ENCODE measurements at places on chromosomes 7 and 10.
A peak's percentile ranks its signal among the peaks of the same experiment; 100 is the strongest.

GRCh38 chr10:62671104-62671503 lies 133.4 kb upstream of the ADO start:
- DNase-seq = no peak

DNA sequence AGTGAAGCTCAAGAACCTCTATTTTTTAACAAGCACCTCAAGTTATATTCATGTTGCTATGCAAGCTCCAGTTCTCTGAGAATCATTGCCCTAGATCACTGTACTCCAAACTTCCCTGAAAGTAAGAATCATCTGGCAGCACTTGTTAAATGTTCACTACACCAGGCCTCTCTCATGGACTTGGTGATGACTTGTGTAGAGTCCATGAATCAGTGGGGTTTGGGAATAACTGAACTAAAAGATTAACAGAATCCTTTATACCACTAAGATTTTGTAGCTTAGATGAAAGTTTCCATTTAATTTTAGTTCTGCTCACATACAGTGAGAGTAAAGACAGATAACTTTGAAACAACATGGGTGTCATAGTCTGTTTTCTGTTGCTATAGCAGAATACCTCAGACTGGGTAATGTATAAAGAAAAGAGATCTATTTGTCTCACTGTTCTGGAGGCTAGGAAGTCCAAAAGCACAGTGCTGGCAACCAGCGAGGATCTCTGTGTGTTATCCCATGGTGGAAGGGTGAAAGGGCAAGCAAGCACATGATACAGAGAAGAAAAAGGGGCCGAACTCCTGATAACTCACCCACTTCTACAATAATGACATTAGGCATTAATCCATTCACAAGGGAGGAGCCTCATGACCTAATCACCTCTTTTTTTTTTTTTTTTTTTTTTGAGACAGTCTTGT lies 27.9 kb upstream of the AOAH start:
- DNase-seq = no peak

DNA sequence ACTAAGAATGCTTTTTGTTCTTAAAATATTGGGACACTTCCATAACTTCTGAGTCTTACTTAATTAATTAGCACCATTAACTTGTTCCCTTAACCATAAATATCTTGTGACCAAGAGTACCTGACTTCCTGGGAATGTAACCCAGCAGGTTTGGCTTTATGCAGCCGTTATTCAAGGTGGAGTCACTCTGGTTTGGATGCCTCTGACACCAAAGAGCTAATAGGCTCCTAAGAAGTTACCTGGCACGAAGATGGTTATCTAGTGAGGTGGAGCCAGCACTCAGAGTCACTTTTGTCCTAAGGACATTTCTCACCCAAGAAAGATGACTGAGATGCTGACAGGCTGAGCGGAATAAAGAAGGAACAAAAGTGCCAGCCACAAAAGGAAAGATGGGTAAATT lies 172.3 kb downstream of the C1GALT1 start:
- no peak for DNase-seq

- DNase-seq = no peak
Measured at GRCh38 chr10:66926841-66927240, 1.0 kb downstream of the LRRTM3 start.

- no peak for DNase-seq
Measured at GRCh38 chr7:45573204-45573603, 964 bp upstream of the ADCY1 start.

- peak; percentile 2 for DNase-seq
Measured at GRCh38 chr10:80272793-80273522, 16.5 kb downstream of the MAT1A start.

DNA sequence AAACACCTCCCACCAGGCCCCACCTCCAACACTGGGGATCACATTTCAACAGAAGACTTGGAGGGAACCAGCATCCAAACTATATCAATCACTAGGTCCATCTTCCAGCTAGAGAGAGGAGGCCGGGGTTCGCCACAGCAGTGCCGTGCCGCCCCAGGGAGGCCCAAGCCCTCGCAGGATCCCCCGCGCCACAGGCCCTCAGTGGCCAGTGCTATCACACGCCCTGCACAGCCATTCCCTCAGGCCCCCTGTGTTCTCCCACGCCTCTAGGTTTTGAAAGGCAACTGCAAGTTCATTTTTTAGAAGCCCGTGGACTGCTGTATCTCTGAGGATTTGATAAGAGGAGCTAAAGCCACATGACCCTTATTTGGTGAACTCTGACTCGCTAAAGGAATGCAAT lies 136.4 kb downstream of the OAT start:
- DNase-seq = no peak

DNA sequence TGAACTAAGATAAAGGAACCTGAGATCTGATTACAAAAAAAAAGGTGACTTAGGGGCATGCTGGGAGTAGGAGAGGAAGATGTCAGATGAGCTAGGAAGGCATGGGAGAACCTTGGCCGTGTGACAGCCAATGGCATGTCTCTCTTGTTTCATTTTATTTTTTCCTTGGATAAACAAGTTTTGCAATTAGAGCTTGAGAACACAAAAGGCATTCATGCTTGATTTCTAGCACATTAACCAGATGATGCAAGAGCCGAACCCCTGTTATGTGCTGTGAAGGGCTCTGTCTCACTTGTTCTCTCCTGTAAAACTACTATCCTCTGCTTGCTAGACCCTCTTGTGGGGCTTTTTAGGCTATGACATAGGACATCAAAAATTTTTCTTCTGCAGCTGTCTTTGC lies 134.3 kb upstream of the ASAH2 start:
- DNase-seq = no peak

DNA sequence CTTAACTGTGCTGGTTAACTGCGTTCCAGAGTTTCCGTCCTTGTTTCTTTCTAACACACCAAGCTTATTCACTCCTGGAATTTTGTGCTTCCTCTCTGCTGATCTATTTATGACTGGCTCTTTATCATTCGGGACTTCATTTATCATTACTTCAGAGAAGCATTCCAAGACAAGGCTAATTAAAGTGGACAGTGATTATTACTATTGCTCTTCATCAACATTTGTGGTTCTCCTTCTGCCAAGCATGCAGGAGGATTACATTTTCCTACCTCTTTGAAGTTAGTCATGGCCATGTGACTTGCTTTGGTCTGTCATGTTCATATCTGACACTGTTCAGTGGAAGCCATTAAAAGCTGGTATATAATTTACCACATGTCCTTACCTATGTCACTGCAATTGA lies 172.4 kb upstream of the AGR3 start:
- no peak for DNase-seq

DNA sequence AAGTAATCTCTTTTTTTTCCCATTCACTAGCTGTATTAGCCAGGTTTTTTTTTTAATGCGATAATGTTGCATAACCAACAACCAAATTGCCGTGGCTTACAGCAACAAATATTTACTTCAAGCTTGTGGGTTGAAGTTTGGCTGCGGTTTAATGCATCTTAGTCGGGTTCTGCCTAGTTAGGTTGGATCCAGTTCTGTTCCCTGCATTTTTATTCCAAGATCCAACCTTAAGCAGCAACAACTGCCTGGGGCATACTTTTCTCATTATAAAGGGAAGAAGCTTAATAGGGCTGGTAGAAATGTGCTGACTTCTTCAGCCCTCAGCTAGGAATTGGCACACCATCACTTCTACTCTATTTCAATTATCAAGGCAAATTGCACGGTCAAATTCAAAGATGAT lies 1115.5 kb upstream of the AUTS2 start:
- no peak for DNase-seq

DNA sequence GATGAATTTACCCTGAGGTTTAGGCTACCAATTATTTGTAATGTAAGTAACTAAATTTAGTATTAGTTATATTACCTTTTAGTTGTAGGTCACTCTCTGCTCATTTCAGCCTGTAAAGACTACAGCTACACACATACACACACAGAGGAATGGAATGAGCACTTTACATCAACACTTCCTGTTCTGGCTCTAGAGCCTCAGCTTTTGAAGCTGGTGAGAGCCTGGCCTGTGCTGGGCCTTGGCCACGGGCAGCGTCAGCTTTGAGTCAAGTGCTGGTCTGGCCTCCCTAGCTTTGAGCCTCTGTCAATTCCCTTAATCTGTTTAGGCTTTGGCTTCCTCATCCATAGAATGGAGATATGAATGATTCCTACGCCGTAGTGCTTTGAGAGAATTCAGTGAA lies 141.7 kb downstream of the EGFR start:
- DNase-seq = no peak

- no peak for DNase-seq
Measured at GRCh38 chr7:55912748-55913158, 25.5 kb downstream of the ZNF713 start.

DNA sequence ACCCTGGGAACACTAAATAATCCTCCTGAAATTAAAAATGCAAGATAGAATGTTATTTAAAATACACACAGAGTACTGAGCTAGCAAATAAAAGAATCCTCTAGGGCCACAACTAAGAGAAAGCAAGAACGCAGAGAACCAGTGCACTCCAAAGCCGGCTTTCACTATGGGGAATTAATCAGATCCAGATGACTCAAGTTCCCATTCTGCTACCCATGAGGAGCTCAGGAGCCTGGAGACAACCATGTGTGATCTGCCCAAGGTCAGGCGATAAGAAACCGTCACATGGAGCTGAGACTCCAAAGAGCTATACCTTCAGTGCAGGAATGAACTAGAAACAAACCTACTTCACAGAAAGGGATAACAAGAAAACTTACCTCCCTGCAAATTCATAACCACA lies 19.5 kb upstream of the CYREN start:
- DNase-seq = no peak

DNA sequence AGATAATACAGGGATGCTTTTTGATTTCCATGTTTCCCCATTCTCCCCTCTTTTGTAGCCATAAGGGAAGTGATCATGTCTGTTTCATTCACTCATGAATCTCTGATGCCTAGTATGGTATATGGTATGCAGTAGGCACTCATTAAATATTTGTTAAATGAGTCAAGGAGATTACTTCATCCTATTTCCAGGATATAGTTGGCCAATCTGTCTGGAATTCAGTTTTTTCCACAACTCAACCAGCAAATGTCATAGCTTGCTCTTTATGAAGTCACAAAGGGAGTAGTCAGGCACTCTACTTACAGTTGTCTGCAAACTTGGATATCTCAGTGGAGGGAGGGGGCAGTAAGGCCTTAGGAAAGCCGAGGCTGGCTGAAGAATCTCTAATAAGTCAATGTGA lies 853.6 kb downstream of the LRMDA start:
- no peak for DNase-seq

- DNase-seq = no peak
Measured at GRCh38 chr7:4602905-4603842, 78.9 kb upstream of the FOXK1 start.

DNA sequence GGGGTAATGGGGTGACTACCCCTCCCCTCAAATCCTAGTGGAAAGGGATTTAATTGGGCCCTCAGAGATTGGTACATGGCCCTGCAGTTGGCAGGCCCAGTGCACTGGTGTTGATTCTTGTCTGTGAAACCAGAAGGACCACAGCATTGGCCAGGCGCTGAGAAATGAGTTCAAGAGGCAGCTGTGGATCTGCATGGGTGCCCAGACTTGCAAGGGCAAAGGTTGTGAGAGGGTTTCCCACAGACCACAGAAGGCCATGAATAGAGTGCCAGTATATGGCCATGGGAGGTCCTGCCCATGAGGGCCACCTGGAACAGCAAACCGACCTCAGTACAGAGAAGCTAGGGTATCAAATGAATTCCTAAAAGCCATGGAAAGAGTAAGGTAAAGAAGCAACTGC lies 32.9 kb downstream of the TMEM168 start:
- DNase-seq = no peak

DNA sequence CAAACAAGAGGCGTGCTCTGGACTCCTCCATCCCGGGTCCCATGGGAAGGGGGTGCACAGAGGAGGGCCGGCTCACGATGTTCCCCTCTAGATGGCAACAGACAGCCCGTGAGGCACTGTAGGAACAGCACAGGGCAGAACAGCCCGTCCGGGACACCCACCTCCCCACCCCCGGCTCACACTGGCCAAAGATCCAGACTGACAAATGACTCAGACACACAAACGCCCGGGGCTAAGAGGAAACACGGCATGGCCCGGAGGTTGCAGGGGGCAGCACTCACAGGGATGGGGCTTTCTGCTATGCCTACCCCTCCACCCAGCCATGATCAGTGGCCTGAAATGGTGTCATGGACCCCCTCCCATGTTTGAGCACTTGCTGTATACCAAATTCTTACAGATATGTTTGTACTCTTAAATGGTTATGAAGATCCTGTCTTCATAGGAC lies 4.9 kb upstream of the ELN start:
- no peak for DNase-seq

GRCh38 chr7:46756256-46756655 lies 825.7 kb downstream of the TNS3 start:
- no peak for DNase-seq

Data from AML-193 (cell line).